ENCODE measurements at places on chromosomes 13 and 19.

- DNase-seq: no peak
Measured at GRCh38 chr13:107441279-107441678, 774.1 kb downstream of the LIG4 start.

DNA sequence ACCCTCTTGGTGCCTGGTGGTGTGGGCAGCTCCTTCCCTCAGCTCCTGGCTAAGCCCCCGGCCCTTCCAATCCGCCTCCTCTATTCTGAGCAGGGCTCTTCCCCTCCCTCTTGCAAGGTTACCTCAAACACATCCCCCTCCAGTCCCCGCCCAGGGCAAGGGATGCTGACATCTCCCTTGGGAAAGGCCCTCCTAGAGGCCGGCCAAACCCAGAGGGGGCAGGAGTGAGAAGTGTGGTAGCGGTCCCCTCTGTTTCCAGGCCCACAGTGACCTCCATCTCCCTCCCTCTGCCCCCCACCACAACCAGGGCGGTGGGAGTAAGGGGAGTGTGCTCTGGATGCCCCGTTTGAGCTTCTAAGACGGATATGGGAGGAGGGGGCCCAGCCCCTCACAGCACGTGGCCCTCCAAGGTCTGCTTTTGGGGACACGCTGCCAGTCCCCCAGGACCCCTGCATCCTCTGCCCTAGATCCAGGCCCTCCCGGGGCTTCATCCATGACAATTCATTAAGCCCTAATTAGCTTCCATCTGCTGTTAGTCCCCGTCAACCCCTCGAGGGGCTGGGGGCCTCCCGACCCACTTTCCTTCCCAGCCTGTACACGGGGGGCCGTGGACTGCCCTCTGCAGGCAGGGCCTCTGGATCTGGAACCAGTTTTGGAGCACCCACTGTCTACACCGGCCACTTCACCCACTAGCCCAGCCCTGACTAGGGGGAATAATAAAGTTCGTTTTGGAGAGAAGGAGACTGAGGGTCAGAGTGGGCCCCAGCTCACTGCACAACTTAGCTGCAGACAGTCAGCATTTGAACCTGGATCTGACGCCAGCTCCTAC, 2.3 kb downstream of the LINGO3 start:
- no peak for DNase-seq

DNA sequence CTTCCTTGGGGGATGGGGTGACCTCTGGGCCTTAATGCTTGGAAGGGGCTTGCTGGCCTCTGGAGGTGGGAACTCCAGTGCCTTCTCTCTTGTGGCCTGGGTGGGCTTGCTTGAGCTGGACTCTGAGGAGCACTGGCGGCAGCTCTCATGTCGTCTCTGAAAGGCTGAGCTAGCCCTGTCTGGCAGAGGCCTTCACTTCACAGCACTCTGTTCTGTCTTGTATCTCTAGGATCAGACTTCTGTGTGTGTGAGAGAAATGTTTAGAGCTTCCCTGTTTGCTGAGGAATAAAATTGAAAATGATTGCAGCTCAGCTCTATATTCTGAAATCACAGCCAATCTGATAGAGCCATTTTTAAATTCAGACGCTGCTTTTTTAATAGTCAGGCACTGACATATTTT, 185.3 kb downstream of the KCNRG start:
- no peak for DNase-seq

DNA sequence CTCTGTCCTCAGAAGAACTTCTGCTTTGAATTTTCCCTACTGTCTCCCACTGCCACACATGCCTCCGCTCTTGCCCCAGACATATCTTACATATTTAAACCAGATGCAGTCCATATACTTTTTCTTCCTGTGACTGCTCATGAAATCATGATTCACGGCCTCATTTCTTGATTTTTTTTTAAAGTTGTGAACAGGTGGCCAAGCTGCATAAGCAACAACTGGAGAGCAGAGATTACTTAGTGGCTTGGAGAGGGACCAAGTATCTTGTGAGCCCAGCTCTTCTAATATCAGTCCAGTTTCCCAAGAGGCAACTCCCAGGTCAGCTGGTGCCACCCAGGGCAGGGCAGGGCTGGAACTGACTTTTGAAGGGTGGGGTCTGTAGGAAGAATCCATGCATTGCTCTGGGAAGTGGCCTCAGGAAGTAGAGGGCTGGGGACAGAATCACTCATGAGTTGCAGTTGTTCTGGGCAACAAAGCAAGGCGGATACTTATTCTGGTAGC, 152.4 kb downstream of the LMO7 start:
- DNase-seq: no peak

DNA sequence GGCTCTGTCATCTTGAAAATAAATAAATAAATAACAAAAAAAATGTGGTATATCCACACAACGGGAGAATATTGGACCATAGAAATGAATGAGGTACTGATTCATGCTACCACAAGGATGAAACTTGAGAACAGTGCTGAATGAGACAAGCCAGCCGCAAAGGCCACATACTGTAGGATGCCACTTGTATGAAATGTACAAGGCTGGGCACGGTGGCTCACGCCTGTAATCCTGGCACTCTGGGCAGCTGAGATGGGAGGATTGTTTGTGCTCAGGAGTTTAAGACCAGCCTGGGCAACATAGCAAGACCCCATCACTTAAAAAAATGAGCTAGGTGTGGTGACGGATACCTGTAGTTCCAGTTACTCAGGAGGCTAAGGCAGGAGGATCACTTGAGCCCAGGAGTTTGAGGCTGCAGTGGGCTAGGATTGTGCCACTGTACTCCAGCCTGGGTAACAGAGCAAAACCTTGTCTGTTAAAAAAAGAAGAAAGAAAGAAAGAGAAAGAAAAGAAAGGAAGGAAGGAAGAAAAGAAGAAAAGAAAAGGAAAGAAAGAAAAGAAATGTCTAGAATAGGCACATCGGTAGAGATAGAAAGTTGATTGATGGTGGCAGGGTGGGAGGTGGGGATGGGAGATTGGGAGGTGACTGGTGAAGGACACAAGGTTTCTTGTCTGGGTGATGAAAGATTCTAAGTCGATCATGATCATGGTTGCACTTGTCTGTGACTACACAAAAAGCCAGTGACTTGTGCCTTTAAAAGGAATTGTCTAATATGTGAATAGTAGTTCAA, 20.3 kb downstream of the HPN start:
- DNase-seq: no peak

DNA sequence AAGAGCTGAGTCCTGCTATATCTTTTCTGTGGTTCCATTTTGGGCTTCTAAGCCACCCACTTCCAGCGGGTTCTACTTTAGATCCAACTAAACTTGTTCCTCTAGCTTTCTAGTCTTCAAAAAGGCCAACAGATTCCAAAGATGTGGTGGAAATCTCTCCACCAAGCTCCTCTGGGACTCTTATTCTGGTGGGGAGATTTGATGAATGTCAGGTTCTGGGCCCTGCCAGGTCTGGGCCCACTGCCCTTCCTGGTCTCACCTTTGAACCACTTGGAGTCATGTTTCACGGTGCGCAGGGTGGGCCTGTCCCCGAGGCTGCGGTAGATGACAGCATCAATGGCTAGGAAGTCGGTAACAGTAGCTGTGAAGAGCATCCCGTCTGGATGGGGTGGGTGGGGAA, 4.8 kb downstream of the SEMA6B start:
- DNase-seq: no peak

DNA sequence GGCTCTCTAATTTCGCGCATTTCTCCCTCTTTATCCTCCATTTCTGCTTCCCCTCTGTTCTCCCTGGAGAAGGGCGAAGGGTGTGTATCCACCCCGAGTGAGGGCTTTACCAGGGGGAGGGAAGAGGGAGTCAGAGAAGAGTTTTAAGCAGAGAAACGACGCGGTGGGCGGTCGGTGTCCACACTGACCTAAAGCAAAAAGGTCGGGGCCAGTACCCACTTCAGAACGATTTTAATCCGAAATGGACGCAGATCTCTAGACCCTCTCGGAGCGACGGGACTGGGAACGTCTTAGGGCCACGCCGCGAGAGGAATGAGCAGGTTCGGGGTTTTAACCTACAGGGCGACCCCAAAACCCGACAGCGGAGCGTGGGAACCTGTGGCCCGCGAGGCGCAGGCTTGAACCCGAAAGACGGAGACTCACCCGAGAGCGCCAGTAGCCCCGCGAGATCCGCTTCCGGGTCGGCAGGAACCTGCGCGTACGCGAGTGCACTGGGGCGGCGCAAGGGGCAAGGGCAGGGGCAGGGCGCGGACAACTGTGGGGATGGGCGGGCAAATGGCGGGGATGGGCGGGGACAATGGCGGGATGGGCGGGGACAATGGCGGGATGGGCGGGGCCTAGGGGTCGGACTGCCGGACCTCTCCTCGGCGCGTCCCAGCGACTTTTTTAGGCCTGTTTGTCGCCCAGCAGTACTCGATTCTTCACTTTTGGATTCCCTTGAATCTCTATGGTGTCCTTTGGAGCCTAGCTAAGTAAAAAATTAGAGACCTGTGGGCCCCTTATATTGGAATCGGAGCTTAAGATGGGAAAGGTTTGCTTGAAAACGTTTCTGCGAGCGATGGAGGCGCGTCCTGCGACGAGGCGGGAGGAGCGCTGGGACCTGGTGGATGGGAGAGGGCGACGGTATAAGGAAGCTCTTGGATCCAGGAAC, at the start of gene ZNF677:
Gene ZNF677 (minus strand): TSS at position 463 of the 931 bp plus-strand sequence. CDS start 3,323 bp downstream, outside the sequence.
- DNase-seq: peak; percentile 64

DNA sequence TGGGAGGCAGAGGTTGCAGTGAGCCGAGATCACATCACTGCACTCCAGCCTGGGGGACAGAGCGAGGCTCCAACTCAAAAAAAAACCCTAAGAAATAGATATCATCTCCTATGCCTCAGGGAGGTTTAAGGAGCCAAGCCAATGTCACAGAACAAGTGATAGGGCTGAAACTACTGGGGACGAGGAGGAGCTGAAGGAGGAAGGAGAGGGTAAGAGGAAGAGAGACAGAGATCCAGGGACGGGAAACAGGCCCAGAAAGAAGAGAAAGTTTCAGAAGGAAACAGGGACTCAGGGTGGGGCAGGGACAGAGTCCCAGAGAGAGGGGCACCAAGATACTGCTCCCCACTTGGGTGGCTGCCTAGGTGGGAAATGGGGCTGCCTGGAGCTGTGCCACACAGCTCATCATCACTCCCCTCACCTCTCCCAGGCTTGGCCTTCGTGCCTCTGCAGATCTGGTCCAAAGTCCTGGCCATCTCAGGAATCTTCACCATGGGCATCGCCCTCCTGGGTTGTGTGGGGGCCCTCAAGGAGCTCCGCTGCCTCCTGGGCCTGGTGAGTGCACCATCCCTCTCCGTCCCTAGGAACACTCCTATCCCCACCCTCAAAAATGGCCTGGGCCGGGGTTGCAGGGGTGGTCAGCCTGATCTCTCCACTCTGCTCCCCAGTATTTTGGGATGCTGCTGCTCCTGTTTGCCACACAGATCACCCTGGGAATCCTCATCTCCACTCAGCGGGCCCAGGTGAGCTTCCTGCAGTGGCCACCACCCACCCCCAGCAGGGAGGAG, 1.5 kb downstream of the CD37 start:
- DNase-seq: no peak

DNA sequence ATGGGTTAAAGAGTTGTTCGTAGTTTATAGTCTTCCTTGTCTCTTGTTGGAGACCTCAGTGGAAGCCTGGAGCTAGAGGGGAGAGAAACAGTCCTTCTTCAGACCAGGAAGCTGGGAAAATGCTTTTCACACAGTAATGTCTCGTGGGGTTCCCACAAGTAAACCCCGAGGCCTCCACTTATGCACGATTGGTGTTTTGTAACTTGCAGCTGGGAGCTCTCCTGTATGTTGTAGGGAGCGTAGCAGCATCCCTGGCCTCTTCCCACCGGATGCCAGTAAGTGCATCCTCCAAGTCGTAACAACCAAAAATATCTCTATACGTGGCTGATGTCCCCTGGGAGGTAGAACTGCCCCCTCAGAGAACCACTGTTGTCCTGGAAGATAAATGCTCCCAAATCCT, 3.5 kb downstream of the CHAF1A start:
- DNase-seq: no peak

GRCh38 chr19:48637948-48638830, 1.0 kb upstream of the DBP start:
- peak; percentile 92 for DNase-seq

DNA sequence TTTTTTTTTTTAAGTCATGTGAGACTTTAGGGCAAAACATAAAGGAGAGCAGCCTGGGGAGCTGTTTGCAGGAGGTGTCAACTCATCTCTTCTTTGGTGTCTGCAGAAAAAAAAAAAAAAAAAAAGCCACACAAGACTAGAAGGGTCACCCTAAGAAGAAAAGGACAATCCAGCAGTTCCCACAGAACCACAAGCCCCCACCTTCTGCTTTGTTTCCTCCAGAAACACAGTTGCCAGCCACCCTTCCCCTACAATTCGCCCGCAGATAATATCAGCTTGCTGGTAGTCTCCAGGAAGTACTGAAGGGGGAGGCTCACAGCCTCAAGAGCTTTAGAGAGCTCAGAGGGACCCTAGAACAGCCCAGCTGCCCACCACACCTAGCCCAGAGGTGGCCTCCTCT, 22.3 kb upstream of the ZBTB7A start:
- DNase-seq: no peak

- DNase-seq: no peak
Measured at GRCh38 chr13:37306778-37307544, 201.5 kb upstream of the CSNK1A1L start.

DNA sequence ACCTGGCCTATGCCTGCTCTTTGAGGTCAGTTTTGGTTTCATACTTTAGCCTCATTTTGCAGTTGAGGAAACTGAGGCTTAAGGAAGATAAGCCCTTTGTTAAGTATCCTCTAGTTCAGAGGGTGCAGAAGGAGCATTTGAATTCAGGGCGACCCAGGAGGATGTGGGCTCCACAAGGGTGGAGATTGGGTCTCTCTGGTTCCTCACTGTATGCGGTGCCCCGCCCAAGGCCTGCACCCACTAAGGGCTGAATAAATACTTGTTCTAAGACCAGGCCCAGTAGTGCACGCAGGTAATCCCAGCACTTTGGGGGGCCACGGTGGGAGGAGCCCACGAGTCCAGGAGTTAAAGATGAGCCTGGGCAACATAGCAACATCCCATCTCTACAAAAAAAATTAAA, 768 bp upstream of the SLC44A2 start:
- no peak for DNase-seq

DNA sequence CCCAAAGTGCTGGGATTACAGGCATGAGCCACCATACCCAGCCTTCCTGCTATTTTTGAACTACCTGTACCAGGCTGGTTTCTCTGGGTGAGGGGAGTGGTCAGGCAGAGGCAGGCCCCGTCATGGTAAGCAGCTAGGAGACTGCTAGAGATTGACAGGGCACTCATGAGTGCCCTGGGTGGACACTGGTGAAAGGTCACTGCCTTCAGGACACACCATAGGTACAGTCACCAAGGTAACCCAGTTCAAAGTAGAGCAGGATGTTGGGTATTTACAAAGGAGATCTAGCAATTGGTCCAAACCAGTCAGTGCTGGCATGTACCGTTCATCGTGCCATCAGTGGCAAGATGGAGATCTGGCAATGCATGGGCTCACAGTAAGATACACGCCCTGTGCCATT, 25.5 kb downstream of the DPRX start:
- DNase-seq: no peak
